ENCODE measurements at places on chromosomes 4 and X.

GRCh38 chr4:159655547-159655946 lies 552.7 kb downstream of the RAPGEF2 start:
- DNase-seq: peak; percentile 41

DNA sequence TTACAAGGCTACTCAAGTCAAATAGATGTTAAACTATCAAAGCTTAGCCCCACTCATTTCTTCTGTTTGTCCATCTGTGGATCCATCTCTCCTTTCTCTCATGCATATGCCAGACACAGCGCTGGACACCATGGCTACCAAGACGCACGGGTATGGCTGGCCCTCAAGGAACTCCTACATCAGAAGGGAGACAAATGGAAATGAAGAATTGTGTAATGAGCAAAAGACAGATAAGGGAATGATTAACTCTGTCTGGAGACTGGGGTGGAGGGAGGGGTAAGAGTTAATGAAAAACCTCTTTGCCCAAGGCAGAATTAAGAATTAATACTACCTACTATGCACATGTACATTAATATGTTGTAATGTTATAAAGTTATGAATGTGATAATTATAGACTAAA lies 88.1 kb downstream of the MGST2 start:
- DNase-seq: no peak

- DNase-seq: no peak
These were observed 86.0 kb upstream of the GIMD1 start for GRCh38 chr4:106454581-106454980.

GRCh38 chr4:65370709-65371108 lies 299.6 kb downstream of the EPHA5 start:
- DNase-seq: no peak

- no peak for DNase-seq
These were observed 289.7 kb upstream of the LDB2 start for GRCh38 chr4:17188125-17188524.

DNA sequence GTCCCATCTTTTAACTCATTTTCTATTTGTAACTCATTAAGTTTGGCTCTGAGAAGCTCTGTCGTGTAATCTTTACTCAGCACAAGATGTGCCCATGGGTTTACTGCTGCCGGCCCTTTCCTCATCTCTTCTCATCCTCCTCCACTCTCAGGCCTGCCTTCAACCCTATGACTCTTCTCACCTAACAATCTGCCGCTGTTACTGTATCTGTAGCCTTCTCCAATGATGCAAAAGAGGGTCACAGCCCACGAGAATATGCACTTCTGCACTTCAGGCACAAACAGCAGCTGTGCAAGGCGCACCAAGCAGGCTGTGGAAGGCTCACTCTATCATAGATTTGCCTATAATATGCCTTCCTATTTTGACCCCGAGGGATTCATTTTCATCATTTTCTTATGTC lies 546.5 kb upstream of the GALNTL6 start:
- DNase-seq: no peak

GRCh38 chrX:19756597-19757131 lies 130.7 kb downstream of the SH3KBP1 start:
- no peak for DNase-seq

- DNase-seq: no peak
These were observed 94.1 kb downstream of the GC start for GRCh38 chr4:71689822-71690221.

DNA sequence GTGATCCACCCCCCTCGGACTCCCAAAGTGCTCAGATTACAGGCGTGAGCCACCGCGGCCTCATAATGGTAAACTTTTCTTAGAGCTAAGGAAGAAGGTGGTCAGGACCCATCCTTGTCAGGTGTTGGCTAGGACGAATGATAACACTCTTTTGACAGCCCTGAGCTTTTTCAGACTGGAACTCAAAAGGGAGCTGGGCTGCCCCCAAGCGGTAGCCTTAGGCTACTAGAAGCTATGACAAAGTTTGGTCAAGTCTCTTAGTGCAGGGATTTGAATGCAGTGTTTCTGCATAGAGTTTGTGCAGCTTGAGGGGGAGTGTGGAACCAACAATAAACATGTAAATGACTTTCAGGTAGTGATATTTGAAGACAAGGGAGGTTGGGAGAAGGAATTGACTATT lies 11.8 kb upstream of the HSD17B10 start:
- peak; percentile 60 for DNase-seq

- DNase-seq: no peak
These were observed 113.2 kb downstream of the IL1RAPL2 start for GRCh38 chrX:104679175-104679574.

- DNase-seq: no peak
These were observed 132.3 kb upstream of the NR3C2 start for GRCh38 chr4:148574502-148574901.

DNA sequence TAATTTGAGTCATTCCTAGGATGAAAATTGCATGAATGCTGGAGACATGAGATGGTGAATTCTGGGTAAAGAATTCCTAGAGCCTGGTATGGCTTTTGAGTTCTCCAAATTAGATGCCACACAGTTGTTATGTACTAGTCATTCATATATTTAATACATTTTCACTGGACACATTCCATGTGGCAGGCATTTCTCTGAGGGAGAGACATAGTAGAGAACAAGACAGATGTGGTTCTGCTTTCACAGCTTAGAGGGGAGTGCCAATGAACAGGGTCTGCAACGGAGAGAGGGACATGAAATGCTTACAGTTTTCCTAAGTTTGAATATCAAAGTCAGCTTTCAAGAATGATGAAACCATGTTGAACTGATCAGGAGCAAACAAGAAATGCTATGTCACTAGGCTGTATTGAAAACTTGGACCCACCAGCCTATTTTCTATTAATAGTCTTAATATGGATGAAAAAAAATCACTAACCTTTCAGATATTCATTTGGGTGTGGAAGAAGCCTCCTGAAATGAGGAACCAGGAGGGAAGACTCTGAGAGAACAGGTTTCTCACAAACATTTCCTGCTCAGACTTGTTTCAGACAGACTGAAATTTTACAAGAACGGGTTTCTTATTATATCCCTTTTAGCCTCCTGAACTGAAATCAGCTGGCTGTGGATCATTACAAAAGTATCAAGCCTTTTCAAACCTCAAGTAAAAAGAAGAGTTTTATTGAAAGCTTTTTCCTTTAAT lies 276.0 kb upstream of the TET2 start:
- DNase-seq: no peak

GRCh38 chrX:111262086-111262485 lies 8.2 kb downstream of the CAPN6 start:
- no peak for DNase-seq

DNA sequence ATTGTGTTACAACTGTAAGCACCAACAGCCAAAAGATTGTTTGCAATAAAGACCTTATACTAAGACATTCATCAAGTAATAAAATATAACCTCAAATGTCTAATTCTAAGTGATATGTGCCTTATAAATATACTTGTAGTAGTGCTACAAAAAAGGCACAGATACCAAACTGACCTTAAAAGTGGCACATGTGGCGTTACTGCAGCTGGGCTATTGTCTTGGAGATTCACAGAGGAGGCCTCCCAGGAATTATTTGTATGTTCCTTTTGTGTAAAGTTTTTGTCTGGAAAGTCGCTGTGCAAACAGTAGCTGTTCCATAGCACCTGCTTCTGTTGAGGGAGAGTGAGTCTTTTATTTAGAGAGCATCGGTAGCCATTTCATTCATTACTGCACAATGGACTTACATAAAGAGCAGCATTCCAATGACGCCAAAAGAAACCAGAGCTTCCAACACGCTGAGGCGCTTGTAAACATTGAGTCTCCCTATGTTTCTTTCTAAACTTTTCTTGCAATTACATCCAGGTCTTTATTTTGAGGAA lies 143.7 kb downstream of the RPA4 start:
- no peak for DNase-seq

DNA sequence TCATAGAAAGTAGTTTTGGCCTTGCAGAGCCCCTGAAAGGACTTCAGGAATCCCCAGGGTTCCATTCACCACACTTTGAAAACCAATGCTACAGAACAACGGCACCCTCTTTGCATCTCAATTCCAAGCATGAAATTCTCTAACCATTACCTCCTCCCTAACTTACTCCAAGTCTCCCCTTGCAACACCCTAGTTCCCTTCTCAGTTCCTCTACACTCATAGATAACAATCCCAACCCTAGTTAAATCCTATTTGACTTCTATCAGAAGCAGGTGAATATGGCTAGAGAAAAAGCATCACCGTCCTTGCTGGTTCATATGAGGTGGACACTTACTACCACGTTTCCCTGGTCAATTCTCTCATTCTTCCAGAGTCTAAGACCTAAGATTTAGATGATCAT lies 2.4 kb downstream of the RCHY1 start:
- no peak for DNase-seq

- no peak for DNase-seq
These were observed 15.3 kb downstream of the RTL3 start for GRCh38 chrX:78643874-78644273.

GRCh38 chr4:3479358-3480101 lies 16.4 kb downstream of the DOK7 start:
- no peak for DNase-seq

- no peak for DNase-seq
These were observed 36.6 kb downstream of the ADRA2C start for GRCh38 chr4:3802571-3803474.

GRCh38 chr4:26731351-26732035 lies 129.1 kb upstream of the STIM2 start:
- peak; percentile 5 for DNase-seq

GRCh38 chr4:77994194-77994721 lies 62.9 kb upstream of the FRAS1 start:
- peak; percentile 72 for DNase-seq

DNA sequence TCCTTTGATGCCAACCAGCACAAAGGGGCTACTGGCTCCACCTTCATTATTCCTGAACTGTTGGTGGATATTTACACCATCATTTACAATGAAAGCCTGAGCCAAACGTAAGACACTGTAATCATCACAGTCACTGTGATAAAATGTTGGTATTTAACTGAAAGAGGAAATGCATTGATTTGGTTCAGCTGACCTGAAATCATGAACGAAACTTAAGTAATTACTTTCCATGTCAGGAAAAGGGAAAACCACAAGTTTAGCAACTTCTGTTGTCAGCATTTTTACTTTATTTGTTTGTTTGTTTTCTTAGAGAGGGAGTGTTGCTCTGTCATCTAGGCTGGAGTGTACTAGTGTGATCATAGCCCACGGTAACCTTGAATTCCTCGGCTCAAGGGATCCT lies 247.8 kb upstream of the FAM47A start:
- no peak for DNase-seq

GRCh38 chrX:101759000-101759399 lies 99.3 kb upstream of the ARMCX2 start:
- peak; percentile 11 for DNase-seq

DNA sequence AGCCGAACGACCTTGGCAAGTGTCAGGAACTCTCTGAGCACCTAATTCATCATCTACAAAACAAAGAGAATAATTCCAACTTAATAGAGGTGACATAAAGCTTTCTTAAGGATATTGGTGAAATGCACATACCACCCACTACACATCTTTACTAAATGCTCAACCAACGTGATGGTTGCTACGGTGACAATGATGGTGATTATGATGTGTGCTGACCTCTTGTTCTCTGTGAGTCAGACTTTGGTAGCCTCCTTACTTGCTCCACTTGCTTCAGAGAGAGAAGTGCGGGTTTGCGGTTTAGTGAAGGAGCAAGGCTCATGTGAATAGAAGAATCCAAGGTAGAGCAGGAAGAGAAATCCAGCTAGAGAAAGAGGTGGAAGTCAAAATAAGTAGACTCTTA lies 52.8 kb upstream of the CLNK start:
- DNase-seq: no peak

DNA sequence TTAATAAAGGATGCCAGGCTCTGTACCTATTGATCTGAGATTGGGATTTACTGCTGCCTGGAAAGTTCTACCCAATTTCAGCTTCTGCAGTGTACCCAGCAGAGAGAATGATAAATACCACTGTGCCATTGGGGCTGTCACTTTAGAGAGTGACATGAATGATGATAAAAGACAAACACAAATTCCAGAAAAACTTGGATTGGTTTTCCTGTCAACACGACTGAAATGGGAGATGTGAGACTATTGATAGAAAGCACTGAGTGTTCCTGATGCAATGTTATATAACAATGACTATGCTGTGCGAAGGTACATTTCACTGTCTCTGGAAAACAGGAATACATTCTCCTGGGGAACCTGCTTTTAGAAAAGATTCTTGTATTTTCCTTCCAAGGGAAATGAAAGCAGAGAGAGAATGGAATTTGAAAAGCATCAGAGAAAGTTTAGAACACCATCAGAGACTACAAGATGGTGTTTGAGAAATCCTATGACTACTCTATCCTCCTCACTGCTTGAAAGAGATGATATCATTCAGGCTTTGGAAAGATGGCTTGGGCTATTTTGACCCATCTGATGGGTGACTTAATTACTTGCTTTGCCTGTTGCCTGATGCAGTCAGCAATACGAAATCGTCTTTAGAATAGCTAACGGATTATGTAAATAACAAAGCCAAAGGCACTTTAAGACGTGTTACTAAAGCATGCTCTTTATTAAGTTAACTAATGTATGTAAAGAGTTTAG lies 49.7 kb downstream of the MID1IP1 start:
- DNase-seq: no peak

DNA sequence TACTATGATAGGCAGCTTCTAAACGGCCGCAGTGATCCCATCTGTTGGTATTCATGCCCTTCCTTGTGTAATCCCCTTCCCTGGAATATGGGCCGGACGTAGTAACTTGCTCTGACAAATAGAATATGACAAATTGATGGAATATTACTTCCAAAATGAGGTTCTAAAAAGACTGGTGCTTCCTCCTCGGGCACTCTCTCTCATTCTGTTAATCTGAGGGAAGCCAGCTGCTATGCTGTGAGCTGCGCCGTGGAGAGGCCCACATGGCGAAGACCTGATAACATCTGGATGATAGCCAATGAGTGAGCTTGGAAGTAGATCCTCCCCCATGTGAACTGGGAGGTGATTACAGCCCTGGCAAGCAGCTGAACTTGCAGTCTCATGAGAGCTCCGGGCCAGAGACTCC lies 27.2 kb upstream of the SLC25A4 start:
- no peak for DNase-seq

- peak; percentile 47 for DNase-seq
These were observed 299.9 kb downstream of the UNC5C start for GRCh38 chr4:95248720-95249425.

- no peak for DNase-seq
These were observed 5.4 kb upstream of the RS1 start for GRCh38 chrX:18677161-18677869.

- DNase-seq: no peak
These were observed 45.8 kb downstream of the TBC1D14 start for GRCh38 chr4:6955261-6955911.

DNA sequence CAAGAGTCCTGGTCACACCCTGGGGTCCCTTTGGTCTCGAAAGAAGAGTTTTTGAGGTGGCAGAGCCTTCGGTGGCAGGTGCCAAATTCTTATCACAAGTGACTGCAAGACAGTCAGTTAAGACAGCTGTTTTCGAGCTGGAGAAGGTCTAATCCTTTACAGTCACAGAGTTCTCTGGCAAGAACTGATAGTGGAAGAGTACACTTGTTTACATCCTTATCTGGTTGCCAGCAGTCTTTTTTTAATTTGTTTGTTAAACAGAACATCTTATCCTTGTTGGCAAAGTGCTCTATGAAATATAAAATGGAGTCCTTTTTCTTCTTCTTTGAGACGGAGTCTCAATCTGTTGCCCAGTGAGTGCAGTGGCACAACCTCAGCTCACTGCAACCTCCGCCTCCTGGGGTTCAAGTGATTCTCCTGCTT lies 50.4 kb upstream of the ELOVL6 start:
- DNase-seq: no peak

GRCh38 chrX:38055170-38055847 lies 49.0 kb downstream of the SYTL5 start:
- DNase-seq: no peak

All from RKO (cell line).